Esophagus muscularis mucosa (tissue), 4 donors: ENCODE measurements at places on chromosomes 13 and 19. TPM values are rescaled to one million over a fixed set of nuclear protein-coding genes. Genes with fewer than 3 reads are reported as not detected.

DNA sequence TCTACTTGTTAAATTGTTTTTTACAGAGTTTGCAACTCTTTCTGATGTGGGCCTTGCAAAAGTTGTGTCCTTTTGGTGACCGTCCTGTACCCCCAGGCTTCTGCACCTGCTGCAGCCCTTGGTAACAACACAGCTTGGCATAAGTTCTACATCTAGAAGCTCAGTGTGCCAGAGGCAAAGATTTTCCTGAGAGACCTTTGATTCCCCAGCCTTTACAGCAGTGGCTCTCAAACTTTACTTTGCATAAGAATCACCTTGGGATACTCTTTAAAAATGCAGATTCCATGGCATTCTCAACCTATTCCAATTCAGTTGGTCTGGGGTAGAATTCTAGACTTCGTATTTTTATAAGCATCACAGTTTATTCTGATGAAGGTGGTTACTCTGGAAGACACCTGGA lies 260.9 kb downstream of the DCT start:
- no peak for DNase-seq

ZNF610 gene
- total RNA-seq, result 2.9 TPM

DNA sequence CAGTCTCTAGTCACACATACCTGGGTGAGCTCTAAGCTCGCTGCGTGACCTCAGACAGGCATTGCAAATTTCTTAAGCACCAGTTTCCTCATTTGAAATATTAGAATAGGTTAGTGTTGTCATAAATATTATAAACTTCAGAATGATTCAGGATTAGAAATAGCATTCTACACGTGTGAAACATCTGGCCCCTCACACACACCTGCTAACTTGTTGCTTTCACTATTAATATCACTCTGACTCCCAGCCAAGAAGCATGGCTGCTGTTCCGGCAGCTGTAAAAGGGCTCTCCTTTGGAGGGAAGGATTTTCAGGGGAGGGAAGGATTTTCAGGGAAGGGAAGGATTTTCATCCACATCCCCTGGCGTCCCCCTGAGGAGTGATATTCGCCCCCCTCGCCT lies 161.3 kb upstream of the GPR12 start:
- DNase-seq, result no peak

DNA sequence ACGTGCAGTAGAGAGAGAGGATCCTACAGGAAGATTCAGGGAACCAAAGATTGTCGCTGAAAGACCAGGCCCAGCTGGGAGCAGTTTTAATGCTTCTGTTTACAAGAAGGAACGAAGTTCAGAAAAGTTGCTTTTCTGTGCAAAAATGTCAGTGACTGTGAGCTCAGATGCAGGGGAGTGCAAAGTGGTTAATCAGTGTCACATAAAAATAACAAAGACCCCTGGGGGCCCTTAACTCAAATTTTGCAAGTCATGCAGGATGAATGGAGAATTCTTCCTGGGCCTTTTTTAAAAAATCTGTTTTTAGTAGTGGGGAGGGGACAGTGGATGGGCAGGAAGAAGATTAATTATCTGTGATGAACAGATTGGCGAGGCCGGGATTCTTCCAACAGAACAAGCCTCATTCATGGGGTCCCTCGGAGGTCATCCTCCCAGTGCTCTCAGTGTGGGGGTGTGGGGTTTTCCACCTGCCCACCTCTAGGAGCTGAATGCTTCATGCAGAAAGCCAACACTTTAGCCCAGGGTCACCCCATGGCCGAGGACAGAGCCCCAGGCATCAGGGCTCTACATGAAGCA lies 167.2 kb downstream of the UQCRFS1 start:
- DNase-seq, result no peak

CABP5 gene
- total RNA-seq, result not detected

PSG11 gene
- not detected for total RNA-seq

DNA sequence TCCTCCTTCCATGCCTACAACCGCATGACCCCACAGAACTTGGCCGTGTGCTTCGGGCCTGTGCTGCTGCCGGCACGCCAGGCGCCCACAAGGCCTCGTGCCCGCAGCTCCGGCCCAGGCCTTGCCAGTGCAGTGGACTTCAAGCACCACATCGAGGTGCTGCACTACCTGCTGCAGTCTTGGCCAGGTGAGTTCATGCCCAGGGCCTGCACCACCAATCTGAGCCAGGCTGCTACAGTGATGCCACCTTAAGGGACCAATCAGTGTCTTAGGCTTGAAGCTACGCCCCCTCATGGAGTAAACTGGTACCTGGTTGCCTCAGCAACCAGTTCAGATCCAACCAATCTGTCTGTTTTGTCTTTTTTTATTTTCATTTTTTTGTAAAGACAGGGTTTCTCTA lies 5.2 kb downstream of the SYDE1 start:
- DNase-seq, result no peak
